Ascending aorta (tissue), 2 donors: ENCODE measurements at places on chromosomes 12 and 14.

GRCh38 chr12:73352826-73353225 is 1080.7 kb downstream of the TRHDE start:
- DNase-seq, result no peak

- no peak for DNase-seq
These were observed 65.8 kb downstream of the PPP2R5C start for GRCh38 chr14:101827286-101827685.

- DNase-seq, result no peak
These were observed 8.7 kb upstream of the SMUG1 start for GRCh38 chr12:54197431-54197909.

DNA sequence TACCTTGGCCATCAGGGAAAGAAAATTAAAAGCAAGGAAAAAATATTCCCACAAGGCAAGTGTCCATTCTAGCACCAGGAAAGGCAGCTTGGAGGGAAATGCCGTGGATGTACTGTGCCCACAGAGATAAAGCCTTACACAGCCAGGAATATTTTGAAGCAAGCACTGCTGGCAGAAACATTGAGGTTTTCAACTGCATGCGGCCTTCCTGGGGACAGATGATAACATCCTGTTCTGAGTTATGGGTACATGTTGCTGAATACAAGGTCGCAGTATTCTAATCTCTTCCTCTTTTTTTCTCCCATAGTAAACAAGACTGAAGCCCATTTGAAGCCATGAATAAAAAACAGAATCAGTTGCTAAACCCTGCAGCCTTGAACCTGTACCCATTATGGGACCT is 197.1 kb downstream of the BTG1 start:
- no peak for DNase-seq

DNA sequence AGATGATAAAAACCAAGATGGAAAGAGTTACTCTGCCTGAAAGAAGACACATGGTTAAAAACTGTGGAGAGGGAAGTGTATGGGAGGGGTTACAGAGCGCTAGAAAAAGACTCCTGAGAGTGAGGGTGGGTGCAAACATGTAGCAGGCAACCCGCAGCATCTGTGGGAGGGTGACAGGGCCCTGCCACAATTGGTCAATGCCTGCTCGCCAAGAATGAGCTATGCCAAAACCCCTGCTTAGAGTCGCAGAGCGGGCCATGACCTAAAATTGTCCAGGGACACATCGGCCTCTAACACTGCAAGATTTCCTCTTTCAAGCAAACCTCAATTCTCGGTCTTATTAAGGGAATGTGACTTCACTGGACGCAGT is 700 bp downstream of the PRKAG1 start:
- no peak for DNase-seq

DNA sequence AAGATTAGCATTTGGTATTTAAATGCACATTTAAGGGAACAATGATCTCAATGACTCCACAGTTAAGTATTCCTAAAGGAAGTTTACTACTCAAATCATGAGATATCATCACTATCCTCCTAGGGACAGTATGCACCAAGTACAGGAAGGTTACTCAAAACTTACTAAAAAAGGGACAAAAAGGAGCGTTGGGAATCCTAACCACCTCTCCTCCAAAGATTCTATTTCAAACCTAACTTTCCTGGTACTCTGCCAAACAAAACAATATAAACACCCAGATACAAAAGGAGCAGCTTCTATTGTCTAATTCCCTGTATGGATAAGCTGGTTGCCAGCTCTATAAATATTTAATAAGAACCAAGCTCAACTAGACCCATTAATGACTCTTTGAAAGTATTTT is 377.7 kb downstream of the NUAK1 start:
- DNase-seq, result no peak
